MCF 10A (cell line): ENCODE measurements at places on chromosomes 3 and 15. TPM values are rescaled to one million over a fixed set of nuclear protein-coding genes. Genes with fewer than 3 reads are reported as not detected.

Gene CFAP44
- total RNA-seq: 4.0 and 6.7 TPM in 2 replicates

Gene FSIP1
- total RNA-seq: 2.2 and 3.2 TPM in 2 replicates

Gene PGBD4
- total RNA-seq: 2.4 and 2.6 TPM in 2 replicates

Gene PIK3R4
- total RNA-seq: 13.9 and 16.2 TPM in 2 replicates

Gene ISLR2
- not detected in 2 replicates for total RNA-seq

Gene DUOXA2
- total RNA-seq: not detected in 2 replicates

Gene SEMA5B
- not detected in 2 replicates for total RNA-seq
